ENCODE measurements at places on chromosomes 4 and X.

GRCh38 chrX:111319451-111319850 is 49.2 kb upstream of the CAPN6 start:
- no peak for DNase-seq

GRCh38 chrX:103774070-103774642 is 2.5 kb upstream of the PLP1 start:
- no peak for DNase-seq

- no peak for DNase-seq
Observed at GRCh38 chrX:9749146-9749692, 16.4 kb downstream of the GPR143 start.

DNA sequence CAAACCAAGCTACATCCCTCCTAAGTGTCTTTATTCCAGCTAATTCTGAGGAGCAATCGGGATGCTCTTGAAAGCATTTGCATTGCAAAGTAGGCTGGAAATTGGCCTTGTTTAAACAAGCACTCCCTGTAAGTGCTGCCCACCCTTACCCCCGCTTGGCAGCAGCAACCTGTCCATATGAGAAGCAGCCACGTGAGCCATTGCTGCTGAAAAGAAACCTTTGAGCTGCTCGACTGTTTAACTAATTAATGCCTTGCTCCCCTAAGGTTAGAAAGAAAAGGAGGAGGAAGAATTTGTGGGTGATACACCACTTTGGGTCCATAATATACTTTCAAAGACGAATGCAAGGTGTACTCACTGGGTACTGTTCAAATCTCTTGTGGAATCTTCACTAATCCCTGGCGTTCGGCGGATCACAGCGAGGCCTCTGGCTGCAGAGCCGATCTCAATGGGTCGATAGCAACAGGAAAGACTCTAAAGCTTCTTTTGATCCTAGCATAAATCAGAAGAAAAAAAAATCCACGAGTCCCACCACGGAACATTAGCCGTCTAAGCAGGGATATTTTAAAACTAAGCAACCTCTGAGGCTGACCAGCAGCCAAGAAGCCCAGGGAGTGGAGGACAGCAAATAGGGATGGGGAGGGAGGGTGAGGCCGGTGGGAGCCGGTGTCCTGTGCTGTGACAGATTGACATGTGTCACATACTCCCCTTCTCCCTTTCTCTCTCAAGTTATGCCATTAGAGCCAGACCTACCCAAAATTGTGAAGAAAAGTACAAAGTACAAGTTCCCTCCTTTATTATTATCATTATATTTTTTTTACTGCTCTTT is 37.2 kb upstream of the MGST2 start:
- DNase-seq, result no peak

GRCh38 chr4:40363945-40364344 is 28.8 kb downstream of the CHRNA9 start:
- no peak for DNase-seq

- DNase-seq, result no peak
Observed at GRCh38 chr4:56146956-56147355, 198.2 kb downstream of the CEP135 start.
